Stomach (tissue), 19 donors: ENCODE measurements at places on chromosomes 16 and 17. TPM values are rescaled to one million over a fixed set of nuclear protein-coding genes. Genes with fewer than 3 reads are reported as not detected.

EXOC3L1 gene
- 15.1 TPM for total RNA-seq

KRT33B gene
- not detected for total RNA-seq

DNA sequence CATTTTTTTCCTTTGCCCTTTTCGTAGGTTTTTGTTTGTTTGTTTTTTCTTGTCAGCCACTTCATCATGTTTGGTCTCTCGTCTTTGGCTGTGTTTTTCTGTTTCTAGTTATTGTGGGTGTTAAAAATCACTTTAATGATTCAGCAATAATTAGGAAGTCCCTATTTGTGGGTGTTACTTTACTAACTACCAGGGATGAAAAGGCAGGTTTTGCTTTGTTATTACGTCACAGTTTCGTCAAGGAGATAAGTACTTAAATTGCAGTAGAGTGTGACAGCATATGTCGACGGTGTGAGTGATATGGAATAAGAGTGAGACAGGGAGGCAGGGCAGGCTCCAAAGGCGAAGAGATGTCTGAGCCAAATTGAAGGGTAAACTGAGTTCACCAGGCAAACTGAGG, 479.6 kb downstream of the WWOX start:
- no peak for DNase-seq
- H3K4me3 ChIP-seq, result no peak overlapping the region
- H3K4me1 ChIP-seq, result no peaks in the 10 kb centered on the region
- H3K27me3 ChIP-seq, result no peaks in the 10 kb centered on the region
- H3K36me3 ChIP-seq, result no peaks in the 10 kb centered on the region

GRCh38 chr17:78785011-78785662, 3.1 kb upstream of the CYTH1 start:
- DNase-seq, result no peak
- no peaks in the 10 kb centered on the region for H3K36me3 ChIP-seq
- peak overlapping the region; percentile 44 for H3K27ac ChIP-seq
- no peak overlapping the region for H3K4me3 ChIP-seq
- H3K27me3 ChIP-seq, result no peaks in the 10 kb centered on the region

DNA sequence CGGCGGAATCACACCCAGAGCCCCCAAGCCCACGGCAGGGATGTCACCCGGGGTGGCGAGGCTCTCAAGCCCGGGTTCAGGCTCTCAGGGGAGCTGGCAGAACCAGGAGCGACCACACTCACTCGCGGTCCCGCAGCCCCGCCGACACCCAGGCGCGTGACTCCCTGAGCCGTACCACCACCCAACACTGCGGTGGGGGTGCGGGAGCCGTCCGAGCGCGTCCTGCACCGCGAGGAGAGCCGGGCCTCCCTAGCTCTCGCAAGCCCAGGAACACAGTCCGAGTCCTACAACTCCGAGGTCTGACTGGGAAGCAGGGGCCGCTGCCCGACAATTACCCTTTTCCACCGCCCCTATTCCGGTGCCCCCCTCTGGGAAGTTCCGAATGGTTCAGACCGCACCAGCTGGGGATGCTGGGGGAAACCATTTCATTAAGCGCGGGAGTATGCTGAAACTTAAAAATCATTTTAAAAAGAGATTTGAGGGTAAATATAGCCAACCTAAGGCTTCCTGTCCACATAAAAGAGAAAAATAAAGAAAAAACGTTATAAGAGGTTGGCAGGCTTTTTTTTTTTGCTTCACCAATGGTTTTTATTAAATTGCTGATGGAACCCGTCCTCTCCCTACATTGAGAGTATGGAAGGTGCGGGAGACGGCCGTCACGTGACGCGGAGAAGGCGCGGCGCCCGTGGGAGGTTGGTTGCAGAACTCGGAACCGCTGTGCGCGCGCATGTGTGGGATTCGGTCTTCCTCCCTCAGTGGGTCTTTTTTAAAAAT, at the start of gene FLCN:
FLCN (minus strand) TSS at position 143 of the 774 bp plus-strand sequence. CDS start 9,031 bp downstream, outside the sequence.
- peak within 1 kb of the TSS; percentile 83 for H3K4me3 ChIP-seq
- peaks cover 7% of the 10 kb centered on the region for H3K36me3 ChIP-seq
- peaks cover 50% of the 10 kb centered on the region for H3K4me1 ChIP-seq
